ENCODE measurements at places on chromosomes 4 and X. TPM values are rescaled to one million over a fixed set of nuclear protein-coding genes. Genes with fewer than 3 reads are reported as not detected.

The RENBP gene
- polyA plus RNA-seq = 47.9 TPM

The PGAM4 gene
- not detected for polyA plus RNA-seq

The KLHL8 gene
- polyA plus RNA-seq = 2.7 TPM

The LDB2 gene
- polyA plus RNA-seq = 52.2 TPM

The TMPRSS11E gene
- polyA plus RNA-seq = 0.26 TPM

DNA sequence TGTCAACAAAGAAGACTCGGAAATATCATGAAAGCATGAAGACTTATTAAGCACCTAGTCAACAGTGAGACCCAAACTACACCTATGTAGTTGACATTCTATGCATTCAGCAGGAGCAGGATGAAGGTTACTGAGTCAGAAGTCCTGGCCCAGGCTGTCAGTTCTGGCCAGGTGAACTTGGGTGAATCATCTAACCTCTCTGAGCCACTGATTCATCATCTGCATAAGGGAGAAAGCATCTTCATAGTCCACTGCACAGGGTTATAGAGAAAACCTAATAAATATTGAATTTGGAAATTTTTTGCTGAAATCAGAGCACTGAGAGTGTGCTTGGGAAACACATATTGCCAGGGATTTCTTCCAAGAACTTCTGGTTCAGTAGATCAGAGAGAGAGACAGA is 296.0 kb upstream of the SFRP2 start:
- no peak overlapping the region for H3K27ac ChIP-seq
- no peak for DNase-seq
- no peaks in the 10 kb centered on the region for H3K36me3 ChIP-seq
- H3K4me3 ChIP-seq = no peak overlapping the region
- no peaks in the 10 kb centered on the region for H3K27me3 ChIP-seq
- H3K4me1 ChIP-seq = no peaks in the 10 kb centered on the region

GRCh38 chrX:56813318-56813837 is 84.3 kb downstream of the NBDY start:
- H3K4me1 ChIP-seq = peaks cover 19% of the 10 kb centered on the region
- H3K27me3 ChIP-seq = peaks cover 5% of the 10 kb centered on the region
- H3K4me3 ChIP-seq = no peak overlapping the region
- H3K27ac ChIP-seq = peak overlapping the region; percentile 77

GRCh38 chr4:139761461-139761860 is 95.8 kb downstream of the MGST2 start:
- H3K4me3 ChIP-seq = no peak overlapping the region
- no peaks in the 10 kb centered on the region for H3K27me3 ChIP-seq
- no peak overlapping the region for H3K27ac ChIP-seq
- H3K4me1 ChIP-seq = peaks cover 23% of the 10 kb centered on the region
- H3K36me3 ChIP-seq = no peaks in the 10 kb centered on the region

DNA sequence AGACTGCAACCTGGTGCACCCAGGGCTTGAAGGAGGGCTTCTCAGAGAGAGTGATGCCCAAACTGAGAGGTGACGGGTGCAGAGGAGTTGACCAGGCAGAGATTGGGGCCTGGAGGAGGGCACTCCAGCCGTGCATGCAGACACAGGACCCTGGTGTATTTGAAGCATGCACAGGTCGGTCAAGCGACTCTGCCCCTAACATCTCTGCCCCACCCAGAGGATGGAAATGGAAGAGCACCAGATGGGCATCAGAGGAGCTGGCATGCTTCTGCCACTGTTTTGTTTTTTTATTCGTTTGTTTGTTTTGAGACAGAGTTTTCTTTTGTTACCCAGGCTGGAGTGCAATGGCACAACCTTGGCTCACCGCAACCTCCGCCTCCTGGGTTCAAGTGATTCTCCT is 320.9 kb downstream of the EVC2 start:
- no peaks in the 10 kb centered on the region for H3K27me3 ChIP-seq
- no peaks in the 10 kb centered on the region for H3K4me1 ChIP-seq
- H3K27ac ChIP-seq = no peak overlapping the region
- no peak for DNase-seq
- H3K36me3 ChIP-seq = no peaks in the 10 kb centered on the region
- no peak overlapping the region for H3K4me3 ChIP-seq

- no peaks in the 10 kb centered on the region for H3K36me3 ChIP-seq
- no peak overlapping the region for H3K4me3 ChIP-seq
- no peak for DNase-seq
- no peak overlapping the region for H3K27ac ChIP-seq
These were observed 135.4 kb downstream of the GUCY2F start for GRCh38 chrX:109346491-109346890.

DNA sequence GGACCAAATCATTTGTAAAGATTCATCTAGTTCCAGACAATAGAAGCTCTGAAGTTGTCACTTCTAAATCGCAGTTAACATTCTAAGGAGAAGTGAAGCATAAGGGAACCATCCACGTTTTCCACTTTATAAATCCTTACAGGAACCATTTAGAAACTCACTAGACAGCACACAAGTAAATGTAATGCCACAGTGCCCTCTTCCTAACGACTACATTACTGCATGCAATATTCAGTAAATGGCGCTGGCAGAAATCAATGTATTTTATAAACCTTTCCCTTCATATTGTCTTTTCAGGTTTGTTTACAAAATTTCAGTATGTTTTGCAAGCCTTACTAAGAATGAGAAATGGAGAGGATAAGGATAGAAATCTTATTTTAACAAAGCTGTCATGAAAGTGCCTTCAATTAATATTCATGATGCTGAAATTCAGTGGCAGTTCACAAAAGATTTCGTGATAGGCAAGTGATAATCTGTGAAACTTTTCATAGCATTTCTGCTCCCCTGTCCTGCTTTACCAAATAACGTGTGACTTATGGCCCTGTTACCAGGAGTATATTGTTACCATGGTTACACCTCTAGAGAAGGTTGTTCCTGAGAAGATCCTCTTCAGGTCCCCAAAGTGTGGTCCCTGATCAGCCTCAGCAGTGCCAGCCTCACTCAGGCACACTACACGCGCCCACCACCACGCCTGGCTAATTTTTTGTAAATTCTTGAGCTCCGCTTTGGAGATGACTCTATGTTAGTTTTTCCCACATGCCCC is 54.2 kb downstream of the TMA16 start:
- H3K27me3 ChIP-seq = no peaks in the 10 kb centered on the region
- peaks cover 51% of the 10 kb centered on the region for H3K4me1 ChIP-seq
- peaks cover 40% of the 10 kb centered on the region for H3K36me3 ChIP-seq
- H3K27ac ChIP-seq = no peak overlapping the region

GRCh38 chrX:70171624-70172023 is 5.7 kb upstream of the DGAT2L6 start:
- no peak overlapping the region for H3K27ac ChIP-seq
- no peak for DNase-seq
- H3K4me1 ChIP-seq = no peaks in the 10 kb centered on the region
- no peaks in the 10 kb centered on the region for H3K27me3 ChIP-seq
- H3K4me3 ChIP-seq = no peak overlapping the region

DNA sequence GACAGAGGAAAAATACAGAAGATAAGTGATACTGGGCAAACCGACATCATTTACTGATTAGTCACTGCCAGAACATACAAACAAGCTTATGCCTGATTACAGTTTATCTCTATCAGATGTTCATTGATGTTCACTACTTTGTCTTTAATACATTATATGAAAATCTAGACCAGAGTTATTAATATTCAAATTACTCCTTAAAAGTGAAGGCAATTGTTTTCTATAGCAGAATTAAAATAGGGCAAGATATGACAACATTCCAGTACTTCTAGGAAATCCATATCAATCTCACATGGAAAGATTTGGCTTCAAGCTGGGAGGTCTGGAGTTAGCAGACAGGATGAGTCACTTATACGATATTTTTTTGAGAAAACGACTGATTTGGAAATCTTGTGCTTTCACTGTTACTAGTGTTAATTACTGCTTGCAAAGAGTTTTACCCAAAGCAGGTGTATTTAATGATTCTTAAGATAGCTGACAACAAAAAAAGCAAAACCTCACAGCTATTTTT is 31.8 kb downstream of the HPGD start:
- no peak overlapping the region for H3K27ac ChIP-seq
- no peaks in the 10 kb centered on the region for H3K36me3 ChIP-seq
- DNase-seq = no peak
- no peaks in the 10 kb centered on the region for H3K4me1 ChIP-seq
- H3K4me3 ChIP-seq = no peak overlapping the region
- no peaks in the 10 kb centered on the region for H3K27me3 ChIP-seq

GRCh38 chr4:96262057-96262456 is 422.2 kb downstream of the PDHA2 start:
- H3K27me3 ChIP-seq = no peaks in the 10 kb centered on the region
- no peaks in the 10 kb centered on the region for H3K4me1 ChIP-seq
- H3K27ac ChIP-seq = no peak overlapping the region
- DNase-seq = peak; percentile 41
- no peak overlapping the region for H3K4me3 ChIP-seq
- H3K36me3 ChIP-seq = no peaks in the 10 kb centered on the region

DNA sequence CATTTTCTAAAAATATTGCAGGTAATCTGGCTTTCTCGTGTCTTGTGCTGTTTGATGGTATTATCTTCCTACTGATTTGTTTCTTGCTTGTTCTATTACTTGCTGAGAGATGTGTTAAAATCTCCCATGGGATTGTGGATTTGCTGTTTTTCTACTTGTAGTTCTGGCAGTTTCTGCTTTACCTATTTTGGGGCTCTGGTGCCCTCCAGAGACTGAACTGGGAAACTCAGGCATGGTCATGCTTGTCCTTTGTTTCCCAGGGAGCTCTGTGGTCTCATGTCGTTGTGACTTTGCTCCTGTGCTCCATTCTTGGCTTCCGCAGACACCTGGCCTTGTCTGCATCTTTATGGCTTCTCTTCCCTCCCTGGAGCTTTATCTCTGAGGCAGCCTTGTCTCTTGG is 39.5 kb downstream of the NSD2 start:
- H3K4me1 ChIP-seq = peaks cover 14% of the 10 kb centered on the region
- no peak overlapping the region for H3K27ac ChIP-seq
- no peak for DNase-seq

- H3K27me3 ChIP-seq = no peaks in the 10 kb centered on the region
- H3K4me1 ChIP-seq = no peaks in the 10 kb centered on the region
- no peaks in the 10 kb centered on the region for H3K36me3 ChIP-seq
- no peak for DNase-seq
- H3K27ac ChIP-seq = no peak overlapping the region
These were observed 114.1 kb downstream of the SOWAHB start for GRCh38 chr4:76783836-76784235.

GRCh38 chr4:164484551-164484950 is 269.4 kb upstream of the SMIM31 start:
- DNase-seq = no peak
- H3K36me3 ChIP-seq = no peaks in the 10 kb centered on the region
- no peaks in the 10 kb centered on the region for H3K4me1 ChIP-seq
- H3K27ac ChIP-seq = no peak overlapping the region
- no peaks in the 10 kb centered on the region for H3K27me3 ChIP-seq

DNA sequence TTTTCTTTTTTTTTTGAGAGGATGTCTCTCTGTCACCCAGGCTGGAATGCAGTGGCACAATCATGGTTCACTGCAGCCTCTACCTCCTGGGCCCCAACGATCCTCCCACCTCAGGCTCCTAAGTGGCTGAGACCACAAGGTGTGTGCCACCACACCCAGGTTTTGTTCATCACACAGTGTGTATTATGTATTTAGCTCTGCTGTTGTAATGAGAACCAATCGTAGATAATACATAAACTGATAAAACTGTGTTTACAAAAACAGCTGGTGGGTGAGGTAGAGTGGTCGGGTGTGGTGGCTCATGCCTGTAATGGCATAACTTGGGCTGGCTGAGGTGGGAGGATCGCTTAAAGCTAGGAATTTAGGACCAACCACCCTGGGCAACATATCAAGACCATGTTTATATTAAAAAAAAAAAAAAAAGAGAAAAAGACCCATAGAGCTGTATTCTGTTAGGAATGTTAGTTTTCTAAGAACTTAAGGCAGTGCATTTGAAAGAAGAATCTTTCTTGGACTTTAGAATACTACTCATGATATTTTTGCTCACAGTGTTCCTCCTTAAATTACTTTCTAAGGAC is 34.9 kb downstream of the POLR2B start:
- H3K36me3 ChIP-seq = peaks cover 100% of the 10 kb centered on the region
- H3K4me3 ChIP-seq = no peak overlapping the region
- DNase-seq = no peak
- no peak overlapping the region for H3K27ac ChIP-seq
- no peaks in the 10 kb centered on the region for H3K4me1 ChIP-seq
- H3K27me3 ChIP-seq = no peaks in the 10 kb centered on the region

DNA sequence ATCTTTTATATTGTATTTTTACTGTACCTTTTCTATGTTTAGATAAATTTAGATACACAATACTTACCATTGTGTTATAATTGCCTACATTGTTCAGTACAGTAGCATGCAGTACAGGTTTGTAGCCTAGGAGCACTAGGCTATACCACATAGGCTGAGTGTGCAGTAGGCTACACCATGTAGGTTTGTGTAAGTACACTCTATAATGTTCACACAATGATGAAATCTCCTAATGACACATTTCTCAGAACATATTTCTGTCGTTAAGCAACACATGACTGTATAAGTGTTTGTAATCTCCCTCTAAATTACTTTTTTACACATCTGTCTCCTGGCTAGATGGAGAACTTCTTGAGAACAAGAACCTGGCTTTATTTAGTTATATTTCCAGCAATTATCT is 40.3 kb downstream of the UCHL1 start:
- no peak overlapping the region for H3K27ac ChIP-seq
- no peaks in the 10 kb centered on the region for H3K36me3 ChIP-seq
- H3K4me3 ChIP-seq = no peak overlapping the region
- no peaks in the 10 kb centered on the region for H3K27me3 ChIP-seq

DNA sequence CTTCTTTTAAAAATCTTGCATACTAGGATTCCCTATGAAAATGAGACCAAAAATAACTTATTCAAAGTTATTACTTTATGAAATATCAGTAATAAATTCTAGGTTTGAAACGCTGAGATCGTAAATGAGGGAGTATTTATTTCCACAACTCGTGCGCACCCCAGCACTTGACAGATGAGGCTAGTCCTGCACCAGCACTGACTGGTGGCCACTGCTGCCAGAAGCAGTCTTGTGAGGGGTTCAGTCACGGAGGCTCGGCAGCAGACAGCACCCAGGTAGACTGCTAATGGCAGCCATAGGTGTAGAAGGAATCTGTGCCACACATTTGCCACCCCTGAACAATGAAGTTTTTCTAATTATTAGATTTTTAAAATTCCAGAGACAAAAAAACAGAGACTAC is 248.7 kb downstream of the CAMK2D start:
- peaks cover 25% of the 10 kb centered on the region for H3K36me3 ChIP-seq
- no peaks in the 10 kb centered on the region for H3K27me3 ChIP-seq
- no peak overlapping the region for H3K27ac ChIP-seq
- H3K4me1 ChIP-seq = no peaks in the 10 kb centered on the region
